Activated T-helper 2 cell treated with anti-CD3 and anti-CD28 coated beads, Interferon-gamma antibody, Interleukin-2, Interleukin-4, amounts not matched to agents 10 μg/mL and 5 μg/mL and 100 μg/mL, durations not matched to agents 14 hours and 24 hours and 36 hours (primary cell): ENCODE measurements at places on chromosomes 3 and 15. TPM values are rescaled to one million over a fixed set of nuclear protein-coding genes. Genes with fewer than 3 reads are reported as not detected.

DNA sequence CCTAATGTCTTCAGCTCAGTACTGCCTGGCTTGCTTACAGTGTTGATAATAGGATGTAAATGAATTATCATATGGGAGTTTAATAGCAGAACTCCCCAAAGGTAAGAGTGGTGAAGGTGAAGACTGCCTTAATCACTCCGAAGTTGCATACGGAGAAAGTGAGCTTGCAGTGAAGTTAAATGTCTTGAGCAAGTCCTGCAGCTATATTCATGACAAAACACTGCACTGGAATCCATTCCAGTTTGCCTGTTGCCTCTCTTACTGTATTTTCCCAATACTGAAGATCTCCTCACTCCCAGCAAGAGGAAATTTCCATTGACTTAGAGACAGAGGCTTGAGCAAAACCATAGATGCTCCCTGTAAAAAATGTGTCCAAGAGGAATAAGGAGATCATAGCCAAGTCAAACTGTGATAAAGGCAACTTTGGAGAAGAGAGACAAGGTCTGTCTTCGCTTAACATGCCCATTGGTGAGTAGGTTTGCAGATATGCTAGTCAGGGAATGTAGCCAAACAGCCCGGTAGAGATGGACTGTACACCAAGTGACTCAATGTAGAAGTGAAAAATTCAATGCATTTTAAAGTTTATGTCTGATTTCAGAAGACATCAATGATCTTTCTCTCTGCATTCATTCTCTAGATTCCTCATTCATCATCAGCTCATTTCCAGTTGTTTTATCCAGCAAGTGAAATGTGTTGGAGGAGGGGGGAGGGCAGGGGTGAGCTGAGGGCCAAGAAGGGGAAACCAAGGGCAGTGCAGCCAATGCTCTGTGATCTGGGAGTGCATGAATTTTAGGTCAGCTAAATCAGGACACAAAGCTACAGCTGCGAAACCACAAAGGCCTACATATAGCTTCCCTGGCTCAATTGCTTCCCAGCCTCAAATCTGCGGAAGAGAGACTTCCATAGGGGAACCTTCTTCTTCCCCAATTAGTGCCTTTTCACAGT lies 667.1 kb upstream of the NR2F2 start:
- H3K27me3 ChIP-seq: peaks cover 2% of the 10 kb centered on the region
- H3K36me3 ChIP-seq: no peaks in the 10 kb centered on the region
- H3K4me1 ChIP-seq: no peaks in the 10 kb centered on the region

DNA sequence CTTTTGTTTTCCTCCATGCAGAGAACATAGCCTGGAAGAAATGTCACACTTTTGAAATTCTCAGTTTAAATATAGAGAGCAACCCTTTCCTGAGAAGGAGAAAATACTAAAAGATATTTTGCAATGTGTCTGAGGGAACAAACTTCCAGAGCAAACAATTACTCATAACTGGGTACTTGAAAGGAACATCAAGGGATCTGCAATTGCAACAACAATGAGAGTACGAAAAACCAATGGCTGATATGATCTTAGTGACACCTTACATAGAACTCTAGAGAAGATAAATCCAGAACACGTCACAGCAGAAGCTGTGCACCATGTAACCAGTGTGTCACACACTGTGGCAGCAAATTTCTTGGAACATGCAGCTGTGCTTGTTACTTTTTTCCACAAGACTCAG lies 14.6 kb upstream of the ARPP21 start:
- no peaks in the 10 kb centered on the region for H3K4me1 ChIP-seq
- H3K27me3 ChIP-seq: no peaks in the 10 kb centered on the region
- no peak overlapping the region for H3K4me3 ChIP-seq
- DNase-seq: no peak
- no peaks in the 10 kb centered on the region for H3K36me3 ChIP-seq

GRCh38 chr15:62641825-62642224 lies 400.7 kb upstream of the TPM1 start:
- H3K27ac ChIP-seq: no peak overlapping the region
- H3K4me3 ChIP-seq: no peak overlapping the region
- no peaks in the 10 kb centered on the region for H3K27me3 ChIP-seq
- no peak for DNase-seq

- peak overlapping the region; percentile 94 for H3K27ac ChIP-seq
- H3K36me3 ChIP-seq: no peaks in the 10 kb centered on the region
- H3K4me1 ChIP-seq: peaks cover 65% of the 10 kb centered on the region
- peaks cover 4% of the 10 kb centered on the region for H3K27me3 ChIP-seq
- peak overlapping the region; percentile 46 for H3K4me3 ChIP-seq
- DNase-seq: no peak
These were observed 42.9 kb upstream of the PLCL2 start for GRCh38 chr3:16841904-16842271.

- H3K4me1 ChIP-seq: no peaks in the 10 kb centered on the region
- no peaks in the 10 kb centered on the region for H3K36me3 ChIP-seq
- H3K27me3 ChIP-seq: no peaks in the 10 kb centered on the region
These were observed 666.8 kb upstream of the ARPP21 start for GRCh38 chr3:34972481-34972880.

GRCh38 chr15:93179700-93180102 lies 90.7 kb upstream of the RGMA start:
- H3K36me3 ChIP-seq: no peaks in the 10 kb centered on the region
- no peak for DNase-seq
- H3K4me3 ChIP-seq: no peak overlapping the region
- peaks cover 2% of the 10 kb centered on the region for H3K27me3 ChIP-seq
- no peak overlapping the region for H3K27ac ChIP-seq
- no peaks in the 10 kb centered on the region for H3K4me1 ChIP-seq

GRCh38 chr15:56523521-56523920 lies 58.6 kb upstream of the MNS1 start:
- H3K27ac ChIP-seq: no peak overlapping the region
- H3K36me3 ChIP-seq: no peaks in the 10 kb centered on the region
- H3K4me3 ChIP-seq: no peak overlapping the region
- no peaks in the 10 kb centered on the region for H3K4me1 ChIP-seq
- peaks cover 23% of the 10 kb centered on the region for H3K27me3 ChIP-seq

Gene STRIT1
- total RNA-seq: not detected in 2 replicates

Gene TATDN2
- 64.9 and 65.6 TPM in 2 replicates for total RNA-seq

Gene CASR
- total RNA-seq: not detected in 2 replicates

Gene IL17RD
- total RNA-seq: 0.07 and 0.09 TPM in 2 replicates
